ENCODE measurements at places on chromosomes 1 and 21.

DNA sequence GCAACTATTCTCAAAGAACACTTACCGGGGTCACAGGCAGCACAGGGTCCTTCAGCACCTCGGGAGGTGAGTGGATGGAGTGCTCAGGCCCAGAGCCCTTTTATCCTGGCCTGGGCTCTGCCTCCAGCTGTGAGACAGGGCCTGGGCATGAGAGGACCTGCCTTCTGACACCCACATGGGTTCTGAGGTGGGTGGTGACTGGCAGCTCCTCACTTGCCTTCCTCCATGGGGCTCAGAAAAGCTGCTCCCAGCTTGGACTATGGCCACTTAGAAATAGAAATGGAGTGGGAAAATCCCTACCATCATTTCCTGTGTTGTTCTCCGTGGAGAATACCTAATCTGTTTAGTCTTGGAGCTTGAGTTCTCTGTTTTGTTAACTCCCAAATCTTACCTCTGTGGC lies at the start of gene LCE1C:
Gene LCE1C, minus strand, starts transcription at position 76 of the 400 bp plus-strand sequence. CDS start 1,173 bp downstream, outside the sequence.
- peaks cover 7% of the 10 kb centered on the region for H3K27me3 ChIP-seq
- H3K4me3 ChIP-seq: no peak within 1 kb of the TSS

- H3K27ac ChIP-seq: peak within 1 kb of the TSS; percentile 26
- peaks cover 34% of the 10 kb centered on the region for H3K27me3 ChIP-seq
- H3K36me3 ChIP-seq: no peaks in the 10 kb centered on the region
Observed at GRCh38 chr1:168136709-168137514, at the start of gene GPR161. GPR161 (minus strand) TSS chr1:168136930; CDS start chr1:168104850, 32,080 bp downstream.

- no peak overlapping the region for H3K4me3 ChIP-seq
- no peaks in the 10 kb centered on the region for H3K27me3 ChIP-seq
- H3K4me1 ChIP-seq: peaks cover 17% of the 10 kb centered on the region
- H3K27ac ChIP-seq: no peak overlapping the region
Observed at GRCh38 chr1:243587285-243587684, 262.8 kb downstream of the AKT3 start.

DNA sequence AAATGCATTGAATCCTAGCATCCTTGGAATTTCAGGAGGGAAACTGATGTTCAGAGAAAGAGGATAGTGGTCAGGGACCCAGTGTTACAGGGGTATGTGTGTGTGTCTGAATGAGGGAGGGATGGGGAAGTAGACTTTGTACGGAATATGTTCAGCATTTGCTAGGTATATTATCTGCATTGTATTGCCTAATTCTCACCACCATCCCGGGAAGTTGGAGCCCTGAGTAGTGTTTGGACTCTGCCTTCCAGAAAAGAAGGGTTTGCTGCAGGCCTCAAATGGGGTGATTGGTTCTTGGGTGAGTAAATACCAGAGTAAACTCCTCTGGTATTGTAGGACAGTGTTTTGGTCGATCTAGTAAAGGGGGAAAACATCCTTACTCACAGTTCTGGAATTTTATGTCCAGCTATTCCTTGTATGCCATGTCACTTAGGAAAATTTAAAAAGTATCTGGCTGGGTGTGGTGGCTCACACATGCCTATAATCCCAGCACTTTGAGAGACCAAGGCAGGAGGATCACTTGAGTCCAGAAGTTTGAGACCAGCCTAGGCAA lies 7.1 kb upstream of the ZNF496 start:
- no peak for DNase-seq
- no peaks in the 10 kb centered on the region for H3K27me3 ChIP-seq
- H3K36me3 ChIP-seq: peaks cover 24% of the 10 kb centered on the region
- H3K27ac ChIP-seq: no peak overlapping the region

- no peaks in the 10 kb centered on the region for H3K27me3 ChIP-seq
- H3K27ac ChIP-seq: no peak overlapping the region
- H3K4me3 ChIP-seq: no peak overlapping the region
- H3K4me1 ChIP-seq: no peaks in the 10 kb centered on the region
- no peak for DNase-seq
Observed at GRCh38 chr1:200990114-200990513, 33.4 kb downstream of the KIF21B start.

DNA sequence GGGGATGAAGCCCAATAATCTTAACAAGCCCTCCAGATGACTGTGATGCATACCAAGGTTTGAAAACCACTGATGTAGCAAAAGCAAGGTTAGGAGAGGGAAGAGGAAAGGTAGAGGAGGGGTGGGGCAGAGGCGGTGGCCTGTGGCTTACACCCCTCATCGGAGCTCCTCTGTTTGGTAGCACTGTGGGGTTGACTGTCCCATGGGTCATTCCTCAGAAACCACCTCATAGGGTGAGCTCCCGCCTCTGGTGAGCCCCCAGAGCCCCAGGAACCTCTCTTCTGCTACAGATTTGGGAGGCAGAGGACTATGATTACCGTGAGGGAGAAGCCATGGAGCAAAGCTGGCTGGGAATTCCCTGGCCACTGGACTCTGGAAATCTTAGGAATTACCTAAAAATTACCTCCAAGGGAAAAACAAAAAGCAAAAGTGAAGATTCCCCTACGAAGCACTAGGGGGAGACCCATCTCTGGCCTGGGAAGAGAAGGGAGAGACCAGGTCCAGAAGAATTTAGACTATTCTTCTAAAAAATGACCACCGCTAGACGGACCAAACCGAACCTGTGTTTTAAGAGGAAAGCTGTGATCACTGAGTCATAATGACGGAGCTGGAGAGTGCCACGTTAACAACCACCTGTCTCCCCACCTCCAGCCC lies 1.5 kb upstream of the RASSF5 start:
- peaks cover 26% of the 10 kb centered on the region for H3K27me3 ChIP-seq
- H3K4me1 ChIP-seq: peaks cover 46% of the 10 kb centered on the region
- no peak overlapping the region for H3K4me3 ChIP-seq
- no peaks in the 10 kb centered on the region for H3K36me3 ChIP-seq

- DNase-seq: no peak
- no peaks in the 10 kb centered on the region for H3K4me1 ChIP-seq
- no peak overlapping the region for H3K4me3 ChIP-seq
- no peaks in the 10 kb centered on the region for H3K27me3 ChIP-seq
Observed at GRCh38 chr1:84253891-84254290, 47.6 kb upstream of the SAMD13 start.

DNA sequence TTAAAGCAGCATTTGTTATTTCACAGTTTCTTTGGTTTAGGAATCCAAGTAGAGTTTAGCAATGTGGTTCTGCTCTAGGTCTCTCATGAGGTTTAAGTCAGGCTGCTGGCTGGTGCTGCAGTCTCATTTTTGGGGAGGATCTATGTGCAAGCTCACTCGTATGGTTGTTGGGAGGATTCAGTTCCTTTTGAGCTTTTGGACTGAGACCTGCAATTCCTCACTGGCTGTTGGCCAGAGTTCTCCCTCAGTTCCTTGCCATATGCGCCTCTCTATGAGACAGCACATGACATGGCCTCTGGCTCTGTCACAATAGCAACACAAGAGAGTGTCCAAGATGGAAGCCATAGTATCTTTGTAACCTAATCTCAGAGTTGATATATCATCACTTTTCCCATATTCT lies 91.0 kb downstream of the OLFML2B start:
- no peak overlapping the region for H3K4me3 ChIP-seq

GRCh38 chr1:92956254-92957029 lies 4.8 kb downstream of the DIPK1A start:
- H3K36me3 ChIP-seq: peaks cover 7% of the 10 kb centered on the region
- no peak for DNase-seq
- no peaks in the 10 kb centered on the region for H3K27me3 ChIP-seq
- peaks cover 62% of the 10 kb centered on the region for H3K4me1 ChIP-seq
- peak overlapping the region; percentile 66 for H3K27ac ChIP-seq

DNA sequence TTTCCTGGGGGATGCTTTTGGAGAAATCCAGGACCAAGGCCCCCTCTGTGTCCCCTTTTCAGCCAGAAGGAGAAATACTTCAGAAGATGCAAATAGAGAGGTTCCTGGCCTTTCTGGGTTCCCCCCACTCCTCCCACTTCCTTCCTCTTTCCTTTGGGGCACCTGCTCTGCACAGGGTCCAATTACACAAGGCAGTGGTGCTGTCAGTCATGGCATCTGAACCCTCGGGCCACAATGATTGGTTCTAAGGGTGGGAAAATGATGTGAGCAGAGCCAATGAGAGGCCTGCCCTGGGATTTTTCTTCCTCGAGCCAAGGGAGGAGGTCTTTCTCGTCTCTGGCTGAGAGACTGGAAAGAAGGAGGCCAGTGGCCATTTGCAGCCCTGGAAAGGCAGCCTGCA lies 282.2 kb downstream of the NPHP4 start:
- H3K4me3 ChIP-seq: no peak overlapping the region
- H3K36me3 ChIP-seq: no peaks in the 10 kb centered on the region
- no peaks in the 10 kb centered on the region for H3K27me3 ChIP-seq

GRCh38 chr21:14306126-14306907 lies 76.6 kb downstream of the HSPA13 start:
- H3K27me3 ChIP-seq: peaks cover 7% of the 10 kb centered on the region
- H3K27ac ChIP-seq: no peak overlapping the region
- no peaks in the 10 kb centered on the region for H3K36me3 ChIP-seq
- DNase-seq: no peak

GRCh38 chr1:152143150-152143887 lies 15.7 kb downstream of the RPTN start:
- DNase-seq: peak; percentile 54
- H3K4me3 ChIP-seq: no peak overlapping the region
- H3K27ac ChIP-seq: no peak overlapping the region
- peaks cover 2% of the 10 kb centered on the region for H3K36me3 ChIP-seq

- no peaks in the 10 kb centered on the region for H3K4me1 ChIP-seq
- DNase-seq: no peak
- H3K36me3 ChIP-seq: no peaks in the 10 kb centered on the region
- no peak overlapping the region for H3K27ac ChIP-seq
- peaks cover 15% of the 10 kb centered on the region for H3K27me3 ChIP-seq
Observed at GRCh38 chr1:39613250-39613649, 26.2 kb downstream of the HEYL start.

- H3K36me3 ChIP-seq: peaks cover 3% of the 10 kb centered on the region
- no peak for DNase-seq
- peaks cover 13% of the 10 kb centered on the region for H3K4me1 ChIP-seq
- peaks cover 42% of the 10 kb centered on the region for H3K27me3 ChIP-seq
- H3K27ac ChIP-seq: no peak overlapping the region
Observed at GRCh38 chr1:29236712-29237128, 398 bp downstream of the PTPRU start.

DNA sequence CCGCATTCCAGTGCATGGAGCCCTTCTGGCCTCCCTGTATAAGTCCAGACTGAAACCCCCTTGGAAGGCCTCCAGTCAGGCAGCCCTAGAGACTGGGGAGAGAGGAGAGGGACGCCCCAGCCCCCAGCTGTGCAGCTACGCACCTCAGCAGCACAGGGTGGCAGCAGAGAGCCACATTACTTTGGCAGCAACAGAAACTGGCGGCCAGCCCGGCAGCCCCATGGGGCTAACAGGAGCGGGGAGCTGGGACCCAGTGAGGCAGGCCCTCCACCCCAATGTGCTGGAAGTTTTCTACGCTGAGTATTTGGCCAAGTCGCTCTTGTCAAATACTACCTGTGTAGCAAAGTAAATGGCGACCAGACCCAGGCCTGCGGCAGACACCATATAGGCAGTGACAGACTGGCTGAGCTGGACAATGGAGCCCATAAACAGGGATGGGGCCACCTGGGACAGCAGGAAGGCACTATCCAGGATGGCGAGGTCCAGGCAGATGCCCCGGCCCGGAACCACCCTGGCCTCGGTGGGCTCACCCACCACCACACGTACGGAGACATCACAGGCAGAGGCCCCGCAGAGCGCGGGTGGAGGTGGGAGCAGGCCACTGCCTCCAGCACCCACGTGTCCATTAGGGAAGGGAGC lies 21.2 kb downstream of the SLC45A3 start:
- no peak overlapping the region for H3K4me3 ChIP-seq
- H3K4me1 ChIP-seq: no peaks in the 10 kb centered on the region
- H3K27ac ChIP-seq: no peak overlapping the region
- H3K27me3 ChIP-seq: no peaks in the 10 kb centered on the region
- H3K36me3 ChIP-seq: no peaks in the 10 kb centered on the region
- peak; percentile 86 for DNase-seq

GRCh38 chr1:153447498-153448170 lies 12.8 kb downstream of the S100A7 start:
- H3K4me3 ChIP-seq: no peak overlapping the region
- peaks cover 33% of the 10 kb centered on the region for H3K27me3 ChIP-seq
- no peak for DNase-seq
- no peaks in the 10 kb centered on the region for H3K4me1 ChIP-seq
- no peak overlapping the region for H3K27ac ChIP-seq

DNA sequence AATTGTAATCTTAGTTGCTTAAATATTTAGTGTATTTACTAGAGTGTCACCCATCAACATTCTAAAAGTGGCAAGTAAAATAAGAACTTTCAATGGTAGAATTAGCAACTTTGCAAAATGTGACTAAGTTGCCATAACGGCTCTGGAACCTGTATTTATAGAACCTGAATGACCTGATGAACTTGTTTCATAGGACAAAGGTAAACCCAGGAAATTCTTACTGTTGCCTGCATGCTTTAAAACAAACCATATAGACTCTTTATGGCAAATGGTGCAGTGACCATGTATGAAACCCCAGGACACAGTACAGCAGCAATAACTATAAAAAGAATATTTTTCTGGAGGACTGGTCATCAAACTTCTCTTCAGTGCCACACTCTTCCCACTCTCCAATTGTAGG lies 22.9 kb downstream of the AK2 start:
- peaks cover 12% of the 10 kb centered on the region for H3K4me1 ChIP-seq
- H3K27ac ChIP-seq: no peak overlapping the region
- no peak for DNase-seq
- no peak overlapping the region for H3K4me3 ChIP-seq
- peaks cover 70% of the 10 kb centered on the region for H3K36me3 ChIP-seq

GRCh38 chr21:42580076-42580792 lies 66.6 kb downstream of the SLC37A1 start:
- no peaks in the 10 kb centered on the region for H3K27me3 ChIP-seq
- H3K36me3 ChIP-seq: peaks cover 15% of the 10 kb centered on the region
- H3K4me3 ChIP-seq: no peak overlapping the region
- no peak overlapping the region for H3K27ac ChIP-seq

DNA sequence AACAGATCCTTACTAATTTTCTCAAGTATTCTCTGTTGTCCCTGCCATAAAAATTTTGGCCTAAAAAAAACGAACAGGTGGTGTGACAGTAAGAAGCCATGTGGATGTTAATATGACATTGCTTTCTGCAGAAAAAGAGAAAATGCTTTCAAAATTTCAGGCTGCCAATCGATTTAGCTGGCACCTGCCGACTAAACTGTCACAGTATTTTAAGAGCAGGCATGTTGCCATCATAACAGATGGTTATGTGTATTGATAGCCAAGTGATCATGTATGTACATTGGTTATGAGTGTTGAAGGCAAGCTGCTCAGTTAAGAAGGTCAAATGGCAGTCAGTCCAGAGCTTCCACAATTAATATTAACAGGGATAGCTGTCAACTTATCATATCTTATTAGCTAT lies 1017.0 kb downstream of the MRPL39 start:
- no peaks in the 10 kb centered on the region for H3K36me3 ChIP-seq
- H3K4me1 ChIP-seq: no peaks in the 10 kb centered on the region
- H3K27me3 ChIP-seq: no peaks in the 10 kb centered on the region
- no peak overlapping the region for H3K27ac ChIP-seq

- peaks cover 20% of the 10 kb centered on the region for H3K4me1 ChIP-seq
- H3K27me3 ChIP-seq: no peaks in the 10 kb centered on the region
- DNase-seq: no peak
- H3K36me3 ChIP-seq: no peaks in the 10 kb centered on the region
- H3K27ac ChIP-seq: no peak overlapping the region
Observed at GRCh38 chr1:182707122-182707521, 22.7 kb upstream of the RGS8 start.

All from activated CD8-positive, alpha-beta T cell treated with anti-CD3 and anti-CD28 coated beads for 36 hours (primary cell).